ENCODE measurements at places on chromosomes 2 and 18.
A peak's percentile ranks its signal among the peaks of the same experiment; 100 is the strongest.

GRCh38 chr2:238019962-238020361 is 40.8 kb upstream of the SCLY start:
- DNase-seq, result no peak

- no peak for DNase-seq
Measured at GRCh38 chr2:63790491-63790890, 51.2 kb upstream of the UGP2 start.

GRCh38 chr2:45978302-45978859 is 318.8 kb upstream of the EPAS1 start:
- no peak for DNase-seq

GRCh38 chr2:6769346-6769745 is 96.4 kb downstream of the CMPK2 start:
- DNase-seq, result no peak

DNA sequence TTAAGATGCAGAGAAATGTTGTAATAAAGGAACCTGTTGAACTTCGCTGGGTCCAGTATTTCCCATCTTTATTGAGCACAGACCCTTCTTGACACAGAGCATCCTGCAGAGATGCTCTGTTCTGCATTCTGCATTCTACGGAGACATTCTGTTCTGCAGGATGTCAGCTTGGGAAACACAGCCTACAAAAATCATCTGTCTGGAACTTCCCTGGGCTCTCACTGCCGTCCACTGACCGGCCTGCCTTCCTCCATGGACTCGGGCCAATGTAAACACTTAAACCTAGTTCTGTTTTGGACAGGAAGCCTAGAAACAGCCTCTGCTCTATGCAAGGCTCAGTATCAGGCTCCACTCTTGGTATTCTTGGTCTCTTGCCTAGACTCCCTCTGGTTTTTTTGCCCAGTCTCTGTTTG is 90.0 kb upstream of the PPP1CB start:
- DNase-seq, result peak; percentile 63

DNA sequence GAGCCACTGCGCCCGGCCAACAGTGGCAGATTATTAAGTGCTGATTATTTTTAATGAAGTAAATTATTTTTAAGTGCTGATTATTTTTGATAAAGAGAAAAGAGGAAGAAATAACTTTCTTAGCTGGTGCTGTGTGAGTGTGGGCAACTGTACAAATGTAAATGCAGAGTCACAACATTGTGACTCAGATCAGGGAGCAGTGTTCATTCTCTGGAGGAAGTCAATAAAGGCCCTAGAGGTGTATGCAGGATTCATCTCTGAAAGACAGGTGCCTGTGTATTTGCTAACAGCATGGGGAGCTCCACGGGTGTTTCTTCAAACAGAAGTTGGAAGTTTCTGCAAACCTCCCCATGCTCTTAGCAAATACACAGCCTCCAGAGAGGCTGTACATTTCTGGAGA is 6.2 kb downstream of the KRTCAP3 start:
- no peak for DNase-seq

DNA sequence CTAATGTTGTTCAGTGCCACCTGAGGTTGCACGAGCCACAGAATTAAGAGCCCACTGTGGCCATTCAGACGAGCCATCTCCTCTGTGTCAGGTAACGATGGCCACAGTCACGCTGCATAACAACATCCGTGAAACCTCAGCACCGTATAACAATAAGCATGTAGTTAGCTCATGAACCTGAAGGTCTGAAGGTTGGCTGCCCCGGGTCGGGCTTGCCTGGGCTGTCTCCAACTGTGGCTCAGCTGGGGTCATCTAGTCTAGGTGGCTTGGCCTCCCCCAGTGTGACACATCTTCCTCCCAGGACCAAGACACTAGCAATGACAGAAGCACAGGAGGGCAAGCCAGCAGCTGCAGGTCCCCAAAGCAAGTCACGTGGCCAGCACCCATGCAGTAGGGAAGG is 258.0 kb downstream of the GLI2 start:
- DNase-seq, result no peak

Measured in AG08395 (cell line).